Hematopoietic multipotent progenitor cell treated with erythropoietin and hydrocortisone succinate and interleukin-3 and kit ligand, for 6 days (in vitro differentiated cells): ENCODE measurements at places on chromosomes 11 and 22.
A peak's percentile ranks its signal among the peaks of the same experiment; 100 is the strongest.

- peak; percentile 10 for DNase-seq
Measured at GRCh38 chr22:48438800-48439559, 1388.7 kb downstream of the BRD1 start.

DNA sequence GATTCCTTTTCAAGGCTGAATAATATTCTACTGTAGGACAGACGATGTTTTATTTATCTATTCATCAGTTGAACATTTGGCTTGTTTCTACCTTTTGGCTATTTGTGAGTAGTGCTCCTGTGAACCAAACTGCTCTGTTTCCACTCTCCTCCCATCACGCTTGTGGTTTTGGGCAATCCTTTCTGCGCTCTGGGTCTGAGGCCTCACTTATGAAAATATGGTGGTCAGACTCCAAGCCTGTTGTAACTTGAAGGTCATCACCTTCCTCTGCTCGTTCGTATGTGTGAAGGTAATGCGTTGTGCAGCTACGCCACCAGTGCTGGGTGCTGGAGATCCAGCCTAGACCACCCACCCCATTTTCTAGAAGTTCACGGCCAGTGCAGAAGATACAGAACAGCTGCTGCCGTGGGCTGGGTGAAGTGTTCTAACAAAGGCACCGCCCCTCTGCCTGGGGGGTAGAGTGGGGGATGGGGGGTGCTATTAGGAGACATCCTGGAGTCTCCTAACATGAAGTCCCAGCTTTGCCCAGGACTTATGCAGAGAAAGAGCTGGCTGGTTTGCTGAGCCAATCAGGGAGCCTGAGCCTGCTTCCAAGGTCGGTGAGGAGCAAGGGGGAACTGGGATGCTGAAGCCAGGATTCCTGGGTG lies 21.0 kb downstream of the PTPN5 start:
- no peak for DNase-seq

DNA sequence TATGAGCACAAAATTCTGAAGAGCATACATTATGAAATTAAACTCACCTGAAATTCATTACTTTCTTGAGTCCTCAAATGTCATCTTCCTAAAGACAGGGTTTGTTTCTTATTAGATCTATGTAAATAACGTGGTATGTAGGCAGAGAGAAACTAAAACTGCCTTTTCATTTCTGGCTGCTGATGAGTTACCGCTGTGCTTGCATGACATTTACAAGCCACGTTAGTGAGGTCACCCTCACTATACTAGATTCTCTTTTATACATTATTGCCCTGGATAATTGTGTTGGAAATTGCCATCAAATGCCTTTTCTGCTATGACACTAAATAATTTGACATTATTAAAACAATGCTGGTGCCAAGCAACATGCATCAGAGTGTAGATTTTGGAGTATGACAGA lies 748.3 kb upstream of the ANO3 start:
- DNase-seq = no peak

DNA sequence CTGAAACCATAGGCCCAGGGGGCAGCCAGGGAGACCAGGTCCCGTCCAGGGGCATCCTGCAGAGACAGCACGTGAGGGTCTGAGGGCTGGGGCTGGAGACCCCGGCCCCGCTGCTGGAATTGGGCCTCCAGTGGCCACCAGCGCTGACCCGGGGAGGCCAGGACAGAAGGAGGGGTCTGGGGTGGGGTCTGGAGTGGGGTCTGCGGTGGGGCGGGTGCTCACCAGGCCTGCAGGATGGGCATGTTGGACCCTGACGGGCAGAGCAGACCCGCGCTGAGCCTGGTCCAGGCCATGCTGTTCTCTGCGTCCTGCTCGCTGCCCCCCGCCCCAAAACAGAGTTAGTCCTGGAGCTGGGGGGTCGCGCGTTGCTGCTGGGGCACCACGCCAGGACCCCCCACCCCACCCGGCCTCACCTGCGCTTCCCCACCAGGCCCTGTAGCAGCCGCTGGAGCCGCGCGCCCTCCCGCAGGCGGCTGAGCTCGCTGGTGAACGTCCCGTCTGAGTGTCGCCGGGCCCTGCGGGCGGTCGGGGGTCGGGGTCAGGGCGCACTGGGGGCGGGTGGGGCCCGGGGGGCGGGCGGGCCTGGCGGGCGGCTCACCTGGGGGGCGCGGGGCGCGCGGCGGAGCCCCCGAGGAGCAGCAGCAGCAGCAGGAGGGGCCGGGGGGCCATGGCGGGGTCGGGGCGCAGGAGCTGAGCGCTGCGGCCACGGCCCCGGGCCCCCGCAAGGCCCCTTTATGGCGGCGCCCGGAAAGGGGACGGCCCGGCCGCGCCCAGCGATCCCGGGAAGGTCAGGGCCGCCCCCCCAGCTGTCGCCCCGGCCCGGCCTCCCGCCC lies at the start of gene SCT:
Gene SCT, minus strand, starts transcription at position 707 of the 833 bp plus-strand sequence. Its CDS starts 38 bp downstream, at position 669.
- DNase-seq = no peak
